NCI-H1092 (cell line): ENCODE measurements at places on chromosomes 13 and 19.
A peak's percentile ranks its signal among the peaks of the same experiment; 100 is the strongest.

DNA sequence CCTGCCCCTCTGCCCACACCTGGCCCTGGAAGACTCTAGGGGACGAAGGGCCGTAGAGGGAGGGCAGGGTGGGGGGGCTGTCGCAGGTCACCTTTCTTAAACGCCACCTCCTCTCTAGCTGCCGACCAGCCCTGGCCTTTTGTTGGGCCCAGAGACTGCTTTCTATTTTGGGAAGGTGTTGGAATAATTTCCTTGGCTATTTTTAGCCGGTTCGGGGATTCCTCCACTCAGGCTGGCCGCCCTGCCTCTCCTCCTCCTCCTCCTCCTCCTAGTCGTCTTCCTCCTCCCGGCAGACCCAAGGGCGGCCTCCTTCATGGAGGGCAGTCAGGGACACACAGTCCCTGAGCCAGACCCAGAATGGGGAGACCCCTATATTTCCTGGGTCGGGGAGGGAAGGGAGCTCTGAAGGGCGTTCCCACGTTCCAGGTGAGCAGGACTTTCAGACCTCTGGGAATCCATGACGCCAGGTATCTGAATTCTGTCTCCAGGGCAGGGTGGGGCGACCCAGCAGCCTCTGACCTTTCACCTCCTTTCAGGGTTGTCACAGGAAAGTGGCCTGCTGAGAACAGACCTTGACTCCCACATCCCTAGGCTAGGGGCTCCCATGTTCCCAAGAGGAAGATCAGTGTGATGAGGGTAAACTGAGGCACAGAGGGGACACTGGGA is 19.9 kb downstream of the GADD45B start:
- no peak for DNase-seq

DNA sequence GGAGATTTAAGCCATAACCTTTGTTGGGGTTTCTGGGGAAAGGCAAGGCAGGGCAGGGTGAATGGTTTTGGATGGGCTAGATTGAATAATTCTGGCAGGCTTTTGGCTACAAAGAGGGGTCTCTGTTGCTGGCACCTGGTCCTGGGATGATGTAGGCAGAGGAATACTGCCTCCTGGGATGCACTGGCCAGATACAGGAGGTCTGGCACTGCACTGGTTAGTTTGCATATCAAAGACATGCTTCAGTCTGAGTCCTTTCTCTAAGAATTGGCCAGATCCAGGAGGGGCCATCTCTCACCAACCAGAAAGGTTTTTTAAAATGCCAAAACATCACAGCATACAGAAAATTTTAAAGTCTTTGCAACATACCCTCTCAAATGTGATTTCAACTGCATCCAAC is 8.0 kb upstream of the MEDAG start:
- no peak for DNase-seq

- DNase-seq: no peak
These were observed 259.9 kb downstream of the TBC1D4 start for GRCh38 chr13:75222031-75222430.

GRCh38 chr19:45413497-45413896 is 7.1 kb downstream of the POLR1G start:
- no peak for DNase-seq

- DNase-seq: no peak
These were observed 29.2 kb downstream of the PIP5K1C start for GRCh38 chr19:3670796-3671679.

GRCh38 chr19:51628153-51628939 is 1.9 kb downstream of the SIGLEC5 start:
- no peak for DNase-seq

- peak; percentile 84 for DNase-seq
These were observed at the start of gene WDR62 for GRCh38 chr19:36054733-36055686. Gene WDR62, plus strand, starts transcription at chr19:36054897. Its CDS starts 75 bp downstream, at chr19:36054972.

- DNase-seq: no peak
These were observed 90.8 kb downstream of the TSHZ3 start for GRCh38 chr19:31258211-31259052.

DNA sequence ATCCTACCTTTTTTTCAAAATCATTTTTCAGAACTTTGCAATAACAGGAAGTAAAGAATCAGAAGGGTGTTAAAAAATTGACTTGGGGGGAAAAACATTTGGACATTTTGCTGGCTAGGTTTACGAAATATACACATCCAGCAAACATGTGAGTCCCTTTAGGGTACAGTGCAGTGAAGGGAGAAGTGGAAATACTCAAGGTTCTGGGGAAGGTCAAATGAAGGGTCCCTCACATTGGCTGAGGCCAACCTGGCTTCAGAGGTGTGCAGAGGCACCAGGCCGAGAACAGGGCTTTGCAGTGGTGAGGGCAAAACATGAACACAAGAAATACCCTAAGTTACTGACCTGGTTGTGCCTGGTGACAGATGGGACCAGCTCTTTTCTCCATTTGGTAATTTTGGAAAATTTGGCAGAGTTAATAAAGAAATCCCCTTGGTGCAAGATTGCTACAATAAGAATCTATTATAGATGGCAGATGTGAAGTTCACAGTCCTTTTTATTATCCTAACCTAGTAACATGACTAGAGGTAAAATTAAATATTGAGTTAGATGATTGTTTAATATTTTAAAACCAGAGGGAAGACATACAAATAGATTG is 1.5 kb upstream of the UPF3A start:
- no peak for DNase-seq
